ENCODE measurements at places on chromosomes 5 and 9.
A peak's percentile ranks its signal among the peaks of the same experiment; 100 is the strongest.

DNA sequence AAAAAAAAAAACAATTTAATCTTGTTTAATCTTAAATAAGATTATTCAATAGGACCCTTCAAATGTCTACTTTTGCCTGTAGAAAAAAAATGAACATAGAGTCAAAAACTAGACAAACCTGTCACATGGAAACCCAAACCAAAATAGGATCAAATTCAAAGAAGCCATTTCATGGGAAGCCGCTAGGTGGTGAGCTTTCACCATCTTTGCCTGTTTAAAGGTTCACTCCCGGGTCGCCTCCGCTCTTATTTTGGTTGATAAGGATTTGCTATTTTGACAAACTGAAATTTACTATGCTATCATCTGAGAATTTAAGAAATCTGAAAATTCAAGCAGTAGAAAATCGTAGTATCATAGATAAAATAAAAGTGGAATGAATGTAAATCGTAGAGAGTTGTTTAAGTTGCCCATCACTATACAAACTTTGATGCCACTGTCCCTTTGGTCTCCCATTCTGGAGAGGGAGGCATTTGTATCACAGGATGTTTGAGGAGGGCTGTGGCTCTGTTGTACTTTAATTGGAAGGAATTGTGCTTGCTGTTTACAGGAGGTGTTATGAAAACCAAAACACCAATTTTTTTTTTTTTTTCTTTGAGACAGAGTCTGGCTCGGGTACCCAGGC, 43.5 kb upstream of the DNAH5 start:
- peak; percentile 46 for DNase-seq

DNA sequence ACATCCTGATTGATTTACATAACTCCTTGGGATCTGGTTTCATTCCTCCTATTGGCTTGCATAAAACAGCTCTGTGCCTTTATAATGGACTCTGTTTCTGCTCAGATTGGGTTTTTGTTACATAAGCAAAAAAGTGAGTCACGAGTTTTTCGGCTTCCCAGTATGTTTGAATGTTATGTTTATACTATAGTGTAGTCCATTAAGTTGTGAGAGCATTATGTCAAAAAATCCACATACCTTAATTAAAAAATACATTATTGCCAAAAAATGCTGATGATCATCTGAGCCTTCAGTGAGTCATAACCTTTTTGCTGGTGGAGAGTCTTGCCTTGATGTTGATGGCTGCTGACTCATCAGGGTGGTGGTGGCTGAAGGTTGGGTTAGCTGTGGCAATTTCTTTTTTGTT, 144.6 kb downstream of the CCDC171 start:
- peak; percentile 61 for DNase-seq

DNA sequence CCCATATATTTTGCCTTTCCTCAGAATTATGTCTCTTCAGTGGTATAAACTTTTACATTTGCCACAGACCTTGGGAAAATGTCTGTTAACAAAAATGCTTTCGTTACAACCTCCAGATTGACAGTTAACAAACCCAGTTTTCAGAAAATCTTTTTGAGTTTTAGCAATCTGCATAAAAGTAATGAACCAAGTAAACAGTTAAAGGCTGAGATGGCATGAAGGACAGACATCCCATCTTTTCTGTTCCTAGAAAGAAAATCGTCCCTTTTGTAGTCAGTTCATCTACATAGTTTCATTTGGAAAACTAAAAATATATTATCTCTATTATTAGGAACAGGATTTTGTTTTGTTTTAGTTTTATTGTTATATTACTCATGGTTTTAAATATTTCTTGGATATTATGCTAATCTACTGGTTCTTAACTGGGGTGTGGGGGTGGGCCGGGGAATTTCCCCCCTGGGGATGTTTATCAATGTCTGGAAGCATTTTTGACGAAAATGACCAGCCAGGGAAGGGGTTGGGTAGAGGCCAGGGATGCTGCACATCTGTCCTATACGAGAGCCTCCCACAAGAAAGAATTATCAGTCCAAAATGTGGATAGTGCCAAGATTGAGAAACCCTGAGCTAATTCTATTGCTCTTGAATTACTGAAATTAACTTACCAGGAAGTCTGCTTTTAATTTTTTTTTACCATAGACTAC, 11.9 kb downstream of the FYB1 start:
- no peak for DNase-seq

DNA sequence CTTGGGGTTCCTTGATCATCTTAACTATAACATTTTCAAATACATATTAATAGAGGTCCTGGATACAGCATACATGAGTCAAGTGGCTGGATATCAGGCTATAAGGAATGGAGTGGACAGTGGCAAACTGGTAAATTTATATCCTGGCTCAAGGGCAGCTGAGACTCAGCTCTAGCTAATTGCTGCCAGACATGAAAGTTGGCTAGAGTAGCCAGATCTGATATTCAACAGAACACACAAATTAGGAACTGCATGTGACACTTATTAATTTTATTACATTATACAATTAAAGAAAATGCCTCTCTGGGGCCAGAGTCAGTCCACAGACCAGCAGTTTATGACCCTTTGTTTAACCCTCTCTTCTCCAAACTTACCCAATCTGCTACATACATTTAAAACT, 206.5 kb downstream of the KCTD16 start:
- DNase-seq, result no peak

- DNase-seq, result no peak
Observed at GRCh38 chr5:179610903-179611265, 12.6 kb downstream of the HNRNPH1 start.

DNA sequence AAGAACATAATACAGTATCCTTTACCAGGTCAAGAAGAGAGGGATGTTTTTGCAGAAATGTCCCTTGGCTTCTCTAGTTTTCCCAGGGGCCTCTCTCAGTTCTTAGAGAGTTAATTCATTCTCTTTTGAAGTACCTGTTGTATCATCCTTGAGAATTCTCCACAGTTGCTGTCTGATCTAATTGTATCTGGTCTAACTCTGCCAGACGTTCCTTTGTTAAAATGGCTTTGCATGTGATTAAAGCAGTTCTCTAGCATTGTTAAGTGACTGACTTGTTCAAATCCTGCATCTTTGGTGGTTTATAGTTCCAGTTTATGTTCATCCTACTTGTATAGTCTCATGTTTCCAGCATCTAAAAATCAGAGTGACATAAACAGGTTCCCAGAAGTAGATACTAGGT, 65.0 kb downstream of the KIAA1958 start:
- DNase-seq, result no peak

GRCh38 chr9:138076650-138077009, 199.0 kb downstream of the CACNA1B start:
- DNase-seq, result no peak

- DNase-seq, result no peak
Observed at GRCh38 chr5:61631438-61631941, 299.4 kb downstream of the ZSWIM6 start.

GRCh38 chr5:157067005-157067404, 8.1 kb upstream of the HAVCR1 start:
- DNase-seq, result no peak

- DNase-seq, result no peak
Observed at GRCh38 chr5:146539973-146540372, 24.0 kb upstream of the GPR151 start.

- no peak for DNase-seq
Observed at GRCh38 chr9:112887381-112887780, 3.3 kb downstream of the SLC46A2 start.

Measured in foreskin keratinocyte (primary cell).